Stimulated activated CD4-positive, alpha-beta T cell treated with anti-CD3 and anti-CD28 coated beads, Interleukin-12 subunit alpha, Interleukin-12 subunit beta, amount 100 ng/mL, for 4 hours (primary cell): ENCODE measurements at places on chromosomes 2 and 18.

GRCh38 chr2:226694586-226695284 lies 104.9 kb downstream of the IRS1 start:
- no peak for DNase-seq

DNA sequence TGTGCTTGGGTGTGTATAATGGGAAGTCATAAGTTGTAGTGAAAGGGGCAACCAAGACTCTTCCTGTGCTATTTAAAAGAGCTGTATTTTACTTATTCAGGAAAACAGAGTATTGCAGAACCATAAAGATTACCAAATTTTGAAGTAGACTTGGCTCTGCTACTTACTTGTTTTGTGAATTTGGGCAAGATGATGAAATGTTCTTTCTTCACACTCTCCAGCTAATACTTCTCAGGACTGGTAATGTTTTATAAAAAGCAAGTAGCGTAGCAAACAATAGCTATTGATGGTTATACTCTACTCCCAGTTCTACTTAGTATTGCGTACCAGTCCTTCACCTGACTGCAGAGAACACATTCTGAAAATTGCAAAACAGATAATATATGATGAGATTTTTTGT lies 374.1 kb downstream of the ARHGAP15 start:
- no peak for DNase-seq

- no peak for DNase-seq
These were observed 368.2 kb downstream of the CDH2 start for GRCh38 chr18:27808683-27809082.

DNA sequence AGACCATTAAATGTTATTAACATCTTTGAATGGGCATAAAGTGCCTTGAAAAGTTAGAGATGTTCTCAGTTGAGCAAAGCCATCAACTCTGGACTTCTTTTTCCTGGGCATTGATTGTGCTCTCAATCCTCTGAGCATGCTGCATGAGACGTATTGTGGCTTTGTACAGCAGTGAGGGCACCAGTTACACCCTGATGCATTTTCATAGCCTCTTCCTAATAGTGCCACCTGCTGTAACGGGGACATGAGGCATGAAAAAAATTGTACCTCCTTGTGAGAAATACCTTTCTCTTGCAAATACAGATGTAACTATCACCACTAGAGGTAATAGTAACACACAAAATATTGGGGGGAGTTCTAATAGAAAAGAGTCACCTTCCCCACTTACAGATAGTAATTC lies 697.5 kb downstream of the TMEM182 start:
- no peak for DNase-seq

DNA sequence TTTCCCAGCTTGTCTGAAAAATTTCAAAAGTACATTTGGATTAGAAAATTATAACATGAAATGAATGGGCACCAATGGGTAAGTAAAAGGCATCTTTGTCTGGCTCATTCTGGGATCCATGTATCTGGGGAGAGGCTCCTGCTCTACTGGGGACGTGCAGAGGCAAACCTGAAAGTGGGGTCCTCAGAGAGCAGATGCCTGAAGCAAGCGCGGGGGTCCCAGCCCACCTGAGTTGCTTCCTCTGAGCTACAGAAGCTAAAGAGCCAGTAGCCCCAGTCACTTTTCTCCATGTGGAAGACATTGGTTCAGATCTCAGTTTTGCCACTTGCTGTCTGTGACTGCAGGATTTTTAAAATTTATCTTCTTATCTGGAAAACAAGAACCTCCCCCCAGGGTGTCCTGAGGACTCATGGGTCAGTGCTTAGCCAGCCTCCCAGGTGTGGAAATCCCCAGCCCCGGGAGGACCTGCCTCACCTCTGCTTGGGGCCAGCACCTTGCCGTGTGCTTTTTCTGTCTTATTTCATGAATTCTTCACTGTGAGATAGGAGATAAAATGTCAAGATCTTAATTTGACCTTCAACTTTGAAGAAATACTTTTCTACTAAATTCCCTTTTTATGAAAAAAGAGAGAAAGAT lies 25.1 kb upstream of the ODC1 start:
- no peak for DNase-seq

GRCh38 chr2:120735746-120736170 lies at the start of gene GLI2:
TSS of gene GLI2 (plus strand) at chr2:120735868. CDS start at chr2:120797321, 61,453 bp downstream.
- peak; percentile 11 for DNase-seq

DNA sequence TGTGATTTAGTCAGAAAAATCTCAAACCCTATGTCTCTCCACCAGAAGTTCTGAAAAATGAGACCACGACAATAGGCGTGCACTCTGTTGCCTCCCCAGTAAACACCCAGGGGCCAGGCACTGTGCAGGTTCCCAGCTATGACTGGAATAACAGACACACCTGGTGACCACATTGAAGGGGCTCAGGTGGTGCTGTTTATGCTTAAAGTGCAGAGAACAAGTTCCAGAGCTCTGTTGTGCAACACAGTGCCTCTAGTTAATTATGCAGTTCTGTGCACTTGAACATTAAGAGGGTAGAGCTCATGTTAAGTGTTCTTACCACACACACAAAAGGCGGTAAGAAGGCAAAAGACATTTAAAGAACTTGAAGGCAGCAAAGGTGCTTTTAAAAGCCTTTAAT lies 52.6 kb upstream of the AFF3 start:
- DNase-seq: no peak

DNA sequence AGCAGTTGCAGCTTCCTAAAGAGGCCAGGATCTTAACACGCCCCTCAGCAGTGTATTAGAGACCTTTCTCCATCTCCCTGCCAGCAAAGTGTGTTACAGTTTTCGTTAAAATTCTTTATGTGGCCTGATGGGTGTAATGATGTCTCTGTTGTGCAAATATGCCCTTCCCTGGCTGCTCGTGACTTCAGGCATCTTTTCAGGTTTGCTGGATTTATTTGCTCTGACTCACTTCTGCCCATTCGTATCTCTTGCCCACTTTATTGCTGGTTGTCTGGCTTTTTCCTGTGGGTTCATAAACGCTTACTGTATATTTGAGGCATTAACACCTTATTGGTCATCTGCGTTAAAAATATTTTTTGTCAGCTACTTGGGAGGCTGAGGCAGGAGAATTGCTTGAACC lies 134.5 kb downstream of the ASB1 start:
- no peak for DNase-seq

- no peak for DNase-seq
These were observed 18.2 kb downstream of the SATB2 start for GRCh38 chr2:199439542-199439941.

GRCh38 chr2:44535376-44535775 lies 173.6 kb downstream of the CAMKMT start:
- no peak for DNase-seq
